Psoas muscle (tissue), 8 donors: ENCODE measurements at places on chromosomes 1 and 21. TPM values are rescaled to one million over a fixed set of nuclear protein-coding genes. Genes with fewer than 3 reads are reported as not detected.

CD1B gene
- polyA plus RNA-seq: not detected

DNA sequence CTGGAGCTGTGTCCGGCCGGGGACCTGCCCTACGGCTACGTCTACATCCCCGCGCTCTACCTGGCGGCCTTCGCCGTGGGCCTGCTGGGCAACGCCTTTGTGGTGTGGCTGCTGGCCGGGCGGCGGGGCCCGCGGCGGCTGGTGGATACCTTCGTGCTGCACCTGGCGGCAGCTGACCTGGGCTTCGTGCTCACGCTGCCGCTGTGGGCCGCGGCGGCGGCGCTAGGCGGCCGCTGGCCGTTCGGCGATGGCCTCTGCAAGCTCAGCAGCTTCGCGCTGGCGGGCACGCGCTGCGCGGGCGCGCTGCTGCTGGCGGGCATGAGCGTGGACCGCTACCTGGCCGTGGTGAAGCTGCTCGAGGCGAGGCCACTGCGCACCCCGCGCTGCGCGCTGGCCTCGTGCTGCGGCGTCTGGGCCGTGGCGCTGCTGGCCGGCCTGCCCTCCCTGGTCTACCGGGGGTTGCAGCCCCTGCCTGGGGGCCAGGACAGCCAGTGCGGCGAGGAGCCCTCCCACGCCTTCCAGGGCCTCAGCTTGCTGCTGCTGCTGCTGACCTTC lies 412 bp downstream of the GPR25 start:
- no peak for DNase-seq
- H3K4me3 ChIP-seq: peak overlapping the region; percentile 56
- H3K27ac ChIP-seq: no peak overlapping the region
- H3K27me3 ChIP-seq: peaks cover 26% of the 10 kb centered on the region
- H3K36me3 ChIP-seq: no peaks in the 10 kb centered on the region

- H3K4me1 ChIP-seq: no peaks in the 10 kb centered on the region
- no peak overlapping the region for H3K27ac ChIP-seq
- H3K27me3 ChIP-seq: no peaks in the 10 kb centered on the region
- DNase-seq: no peak
These were observed 77.6 kb downstream of the EPHB2 start for GRCh38 chr1:22788254-22788661.

GRCh38 chr21:21764281-21764680 lies 766.1 kb downstream of the NCAM2 start:
- no peaks in the 10 kb centered on the region for H3K27me3 ChIP-seq
- H3K4me3 ChIP-seq: no peak overlapping the region
- H3K27ac ChIP-seq: no peak overlapping the region
- DNase-seq: no peak
- no peaks in the 10 kb centered on the region for H3K4me1 ChIP-seq

DNA sequence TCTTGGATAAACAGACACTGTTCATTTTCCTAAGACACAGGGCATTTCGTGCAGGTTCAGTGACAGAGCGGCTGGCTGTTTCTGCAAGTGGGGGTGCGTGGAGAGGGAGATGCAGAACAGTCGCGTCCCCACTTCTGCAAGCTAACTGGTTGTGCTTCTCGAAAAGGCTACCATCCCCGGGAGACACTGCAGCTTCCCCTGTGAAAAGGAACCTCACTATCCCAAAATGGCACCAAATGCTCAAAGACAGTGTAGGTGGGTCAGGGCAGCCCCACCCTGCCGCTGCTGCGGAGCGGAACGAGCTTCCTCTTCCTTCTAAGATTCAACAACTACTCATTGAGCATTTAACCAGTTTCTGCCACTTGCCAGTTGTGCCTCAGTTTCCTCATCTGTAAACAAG lies 19.2 kb upstream of the BACE2 start:
- H3K36me3 ChIP-seq: no peaks in the 10 kb centered on the region
- H3K4me3 ChIP-seq: no peak overlapping the region
- no peak for DNase-seq
- no peak overlapping the region for H3K27ac ChIP-seq
- no peaks in the 10 kb centered on the region for H3K27me3 ChIP-seq

PTPN22 gene
- 0.10 TPM for polyA plus RNA-seq

DNA sequence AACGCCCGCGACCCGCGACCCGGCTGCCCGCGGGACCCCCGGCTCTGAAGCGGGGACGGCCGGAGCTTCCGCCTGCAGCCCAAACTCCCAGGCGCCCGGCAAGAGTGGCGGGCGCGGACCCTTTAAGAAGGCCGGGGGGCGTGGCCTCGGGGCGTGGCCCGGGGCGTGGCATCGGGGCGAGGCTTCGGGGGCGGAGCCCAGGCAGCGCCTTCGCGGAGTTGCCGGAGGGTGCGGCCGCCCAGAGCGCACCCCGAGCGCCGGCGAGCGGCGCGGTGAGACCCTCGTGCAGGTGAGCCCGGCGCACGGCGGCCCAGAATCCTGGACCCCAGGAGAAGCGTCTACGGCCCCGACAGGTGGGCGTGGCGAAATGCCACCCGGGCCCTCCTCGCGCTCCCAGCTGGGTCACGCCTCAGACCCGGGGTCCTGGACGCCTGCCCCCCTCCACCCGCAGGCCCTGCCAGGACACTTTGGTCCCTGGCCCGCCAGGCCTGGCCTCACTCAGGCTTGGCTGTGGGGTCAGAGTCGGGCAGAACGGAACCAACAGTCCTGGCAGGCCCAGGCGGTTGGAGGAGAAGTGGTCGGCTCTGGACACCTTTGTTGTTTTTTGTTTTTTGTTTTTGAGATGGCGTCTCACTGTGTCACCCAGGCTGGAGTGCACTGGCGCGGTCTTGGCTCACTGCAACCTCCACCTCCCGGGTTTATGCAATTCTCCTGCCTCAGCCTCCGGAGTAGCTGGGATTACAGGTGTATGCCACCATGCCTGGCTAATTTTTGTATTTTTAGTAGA lies 14.4 kb downstream of the RNF223 start:
- peak; percentile 94 for DNase-seq
- H3K27me3 ChIP-seq: peaks cover 34% of the 10 kb centered on the region
- H3K4me3 ChIP-seq: peak overlapping the region; percentile 72
- no peaks in the 10 kb centered on the region for H3K4me1 ChIP-seq
- no peak overlapping the region for H3K27ac ChIP-seq

ADAM30 gene
- not detected for polyA plus RNA-seq

- no peaks in the 10 kb centered on the region for H3K27me3 ChIP-seq
- DNase-seq: no peak
- no peak overlapping the region for H3K27ac ChIP-seq
- no peaks in the 10 kb centered on the region for H3K36me3 ChIP-seq
These were observed 94.7 kb upstream of the NRIP1 start for GRCh38 chr21:15159382-15160020.

DNA sequence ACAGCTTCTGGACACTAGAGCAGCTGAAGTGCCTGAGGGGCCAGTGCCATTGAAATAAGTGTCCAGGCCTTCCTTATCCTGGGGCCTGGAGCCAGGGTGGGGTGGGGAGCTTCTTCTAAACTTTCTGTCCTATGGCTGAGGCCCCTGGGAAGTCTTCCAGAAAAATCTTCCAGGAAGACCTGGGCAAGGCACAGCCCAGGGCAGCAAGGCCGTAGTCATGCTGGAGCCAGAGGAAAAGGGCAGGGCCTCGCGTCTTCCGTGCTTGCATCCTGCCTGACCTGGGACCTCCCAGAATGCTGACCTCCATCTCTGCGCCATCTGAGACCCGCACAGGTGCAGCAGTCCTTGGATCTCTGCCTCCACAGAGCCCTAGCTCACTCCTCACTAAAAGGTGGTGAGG lies 96.7 kb upstream of the SLC44A3 start:
- H3K4me3 ChIP-seq: no peak overlapping the region
- no peaks in the 10 kb centered on the region for H3K36me3 ChIP-seq
- H3K4me1 ChIP-seq: no peaks in the 10 kb centered on the region
- no peak overlapping the region for H3K27ac ChIP-seq
- H3K27me3 ChIP-seq: no peaks in the 10 kb centered on the region

NUP210L gene
- polyA plus RNA-seq: not detected

GRCh38 chr1:62917314-62917713 lies 133.4 kb downstream of the ATG4C start:
- no peaks in the 10 kb centered on the region for H3K36me3 ChIP-seq
- H3K27me3 ChIP-seq: peaks cover 3% of the 10 kb centered on the region
- DNase-seq: no peak
- no peak overlapping the region for H3K27ac ChIP-seq
- H3K4me3 ChIP-seq: no peak overlapping the region

MYOM3 gene
- 86.7 TPM for polyA plus RNA-seq

DNA sequence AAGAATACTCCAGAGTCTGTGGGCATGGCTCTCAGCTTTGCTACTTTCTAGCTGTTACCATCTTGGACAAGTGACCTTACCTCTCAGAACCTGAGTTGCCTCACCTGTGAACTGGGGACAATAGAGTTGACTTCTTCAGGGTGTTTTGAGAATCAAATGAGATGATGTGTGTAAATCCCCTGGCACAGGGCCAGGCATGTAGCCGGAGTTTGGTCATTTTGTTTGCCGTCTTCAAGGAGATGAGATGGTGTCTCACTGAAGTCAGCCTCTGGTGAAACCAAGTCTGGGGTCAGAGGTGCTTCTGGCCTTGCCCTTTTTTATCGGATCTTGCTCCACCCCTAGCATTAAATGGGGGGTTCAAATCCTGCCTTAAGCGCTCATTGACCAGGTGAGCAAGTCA lies 149.2 kb upstream of the TMEM51 start:
- DNase-seq: no peak
- no peaks in the 10 kb centered on the region for H3K4me1 ChIP-seq
- peaks cover 4% of the 10 kb centered on the region for H3K27me3 ChIP-seq

- no peaks in the 10 kb centered on the region for H3K27me3 ChIP-seq
- H3K4me3 ChIP-seq: no peak overlapping the region
- H3K27ac ChIP-seq: no peak overlapping the region
- no peaks in the 10 kb centered on the region for H3K36me3 ChIP-seq
- no peak for DNase-seq
- H3K4me1 ChIP-seq: no peaks in the 10 kb centered on the region
These were observed 145.8 kb upstream of the WNT4 start for GRCh38 chr1:22288593-22289241.

OR2L8 gene
- not detected for polyA plus RNA-seq

DNA sequence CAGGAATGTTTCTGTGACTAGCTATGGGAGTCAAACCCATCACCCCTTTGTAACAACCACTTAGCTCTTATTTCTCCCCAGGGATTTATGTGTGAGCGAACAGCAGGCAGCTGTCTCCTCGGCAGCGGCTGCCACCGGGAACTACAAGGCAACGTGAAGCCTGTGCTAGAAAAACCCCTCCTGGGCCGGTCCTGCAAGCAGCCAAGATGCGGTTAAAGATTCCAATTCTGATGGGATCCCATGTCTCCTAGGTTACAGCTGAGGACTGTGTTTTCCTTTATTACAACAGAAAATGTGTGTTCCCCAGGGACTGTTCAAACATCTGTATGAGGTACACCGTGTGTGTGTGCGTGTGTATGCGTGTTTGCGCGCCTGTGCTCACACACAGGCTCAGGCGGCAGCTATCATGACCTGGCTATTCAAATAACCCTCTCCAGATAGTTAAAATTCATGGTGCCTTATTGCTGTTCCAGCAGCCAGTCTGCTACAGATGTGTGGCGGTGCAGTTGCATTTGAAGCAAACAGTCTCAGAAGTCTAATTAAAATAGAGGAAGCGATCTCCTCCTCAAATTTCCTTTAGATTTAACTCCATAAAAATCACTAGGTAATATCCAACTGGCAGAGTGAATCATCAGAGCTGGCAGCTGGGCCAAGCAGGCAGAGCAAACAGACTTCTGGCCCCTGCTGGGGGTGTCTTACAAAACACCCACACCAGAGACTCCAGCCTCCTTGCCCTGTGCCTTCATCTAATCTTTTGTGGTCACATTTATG lies 68.0 kb downstream of the LMX1A start:
- DNase-seq: peak; percentile 58
- peaks cover 1% of the 10 kb centered on the region for H3K27me3 ChIP-seq
- no peaks in the 10 kb centered on the region for H3K4me1 ChIP-seq

DNA sequence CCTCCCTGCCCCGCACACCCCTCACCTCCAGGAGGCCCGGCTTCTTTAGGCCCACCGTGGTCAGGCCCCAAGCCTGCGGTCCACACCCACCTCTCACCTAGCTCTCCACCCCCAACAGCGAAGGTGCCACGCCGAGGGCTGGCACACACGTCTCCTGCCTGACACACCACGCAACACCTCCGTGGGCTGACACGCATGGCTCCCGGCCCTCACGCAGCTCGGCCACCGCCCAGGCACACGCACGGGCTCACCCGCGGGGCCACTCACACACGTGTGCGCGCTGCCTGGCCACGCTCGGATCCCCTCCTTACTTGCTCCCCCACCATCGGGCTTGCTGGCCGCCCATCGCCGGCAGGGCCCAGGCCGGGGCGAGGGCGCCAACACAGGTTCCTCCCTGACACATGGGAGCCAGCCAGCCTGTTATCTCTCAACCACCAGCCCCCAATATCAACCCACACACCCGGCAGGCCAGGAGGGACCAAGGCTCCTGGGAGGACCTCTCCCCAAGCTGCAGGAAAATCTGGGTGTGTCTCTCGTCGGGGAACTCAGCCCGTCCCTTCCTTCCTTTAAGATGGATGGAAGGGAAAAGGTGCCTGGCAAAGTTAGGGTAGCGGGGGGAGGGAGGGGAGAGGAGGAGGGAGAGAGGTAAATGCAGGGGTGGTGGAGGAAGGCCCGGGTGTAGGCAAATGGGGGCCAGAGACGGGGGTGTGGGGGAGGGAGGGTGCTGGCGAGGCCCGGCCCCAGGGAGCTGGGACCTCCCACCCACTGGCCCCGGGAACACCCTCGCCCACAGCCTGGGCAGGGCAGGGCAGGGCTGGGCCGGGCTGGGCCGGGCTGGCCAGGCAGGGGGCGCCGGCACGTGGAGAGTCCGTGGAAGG lies 546 bp downstream of the ELOVL1 start:
- peak; percentile 41 for DNase-seq
- peak overlapping the region; percentile 94 for H3K27ac ChIP-seq
- no peaks in the 10 kb centered on the region for H3K27me3 ChIP-seq
- peaks cover 14% of the 10 kb centered on the region for H3K4me1 ChIP-seq
- peak overlapping the region; percentile 81 for H3K4me3 ChIP-seq

GRCh38 chr1:43610339-43610738 lies 39.6 kb upstream of the KDM4A start:
- no peaks in the 10 kb centered on the region for H3K4me1 ChIP-seq
- no peak overlapping the region for H3K4me3 ChIP-seq
- no peaks in the 10 kb centered on the region for H3K27me3 ChIP-seq
- H3K36me3 ChIP-seq: no peaks in the 10 kb centered on the region
- DNase-seq: no peak

GJA9 gene
- not detected for polyA plus RNA-seq

DNA sequence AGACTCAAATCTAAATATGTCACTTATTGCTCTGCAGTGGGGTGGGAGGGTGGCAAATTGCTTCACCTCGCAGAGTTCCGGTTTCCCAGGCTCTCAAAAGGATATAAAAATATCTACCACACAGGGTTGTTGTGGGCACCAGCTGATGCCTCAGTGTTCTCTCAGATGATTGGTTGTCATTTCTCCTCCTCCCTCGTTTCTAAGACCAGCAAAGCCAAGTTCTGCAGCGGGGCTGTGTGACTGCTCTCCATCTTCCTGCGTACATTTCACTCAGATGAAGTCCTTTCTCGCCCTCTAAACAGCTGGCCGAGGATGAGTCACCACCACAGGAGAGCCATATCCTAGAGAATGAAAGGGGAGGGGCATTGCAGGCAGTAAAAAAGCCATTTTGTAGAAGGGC lies 35.0 kb upstream of the VWA5B1 start:
- H3K36me3 ChIP-seq: no peaks in the 10 kb centered on the region
- H3K27me3 ChIP-seq: no peaks in the 10 kb centered on the region
- no peak overlapping the region for H3K27ac ChIP-seq
- H3K4me1 ChIP-seq: no peaks in the 10 kb centered on the region

- H3K4me3 ChIP-seq: no peak overlapping the region
- H3K4me1 ChIP-seq: no peaks in the 10 kb centered on the region
- peaks cover 17% of the 10 kb centered on the region for H3K27me3 ChIP-seq
- no peak overlapping the region for H3K27ac ChIP-seq
These were observed 415.8 kb downstream of the SETD4 start for GRCh38 chr21:35644523-35644922.

GRCh38 chr1:188735567-188735966 lies 1742.1 kb downstream of the BRINP3 start:
- H3K4me1 ChIP-seq: no peaks in the 10 kb centered on the region
- H3K27ac ChIP-seq: no peak overlapping the region
- DNase-seq: no peak
- H3K36me3 ChIP-seq: no peaks in the 10 kb centered on the region
